Testis (tissue), 5 donors: ENCODE measurements at places on chromosomes 12 and 14. TPM values are rescaled to one million over a fixed set of nuclear protein-coding genes. Genes with fewer than 3 reads are reported as not detected.

DNA sequence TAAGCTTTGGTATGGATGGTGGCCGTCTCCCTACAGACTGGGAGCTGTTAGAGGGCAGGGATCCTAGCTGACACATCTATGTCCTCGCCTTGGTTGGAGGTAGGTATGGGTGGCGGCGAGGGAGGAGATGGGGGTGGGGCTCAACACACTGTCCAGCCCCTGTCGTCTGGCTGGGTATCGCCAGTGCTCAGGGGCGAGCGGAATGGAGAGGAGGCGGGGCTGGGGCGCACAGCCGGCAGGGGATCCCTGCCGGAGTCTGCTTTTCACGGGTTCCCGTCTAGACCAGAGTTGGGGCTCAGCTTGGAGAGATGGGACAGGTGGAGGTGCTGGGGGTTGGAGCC, 16.1 kb downstream of the TAMALIN start:
- DNase-seq = no peak

GRCh38 chr14:105943973-105944602, 417.7 kb downstream of the TMEM121 start:
- peak; percentile 25 for DNase-seq

GRCh38 chr14:24280797-24281460, 9.5 kb upstream of the RABGGTA start:
- no peak for DNase-seq

OTUB2 gene
- 16.8 TPM for polyA plus RNA-seq

MUCL1 gene
- polyA plus RNA-seq = 1.6 TPM

SMIM41 gene
- polyA plus RNA-seq = 2.6 TPM

DNA sequence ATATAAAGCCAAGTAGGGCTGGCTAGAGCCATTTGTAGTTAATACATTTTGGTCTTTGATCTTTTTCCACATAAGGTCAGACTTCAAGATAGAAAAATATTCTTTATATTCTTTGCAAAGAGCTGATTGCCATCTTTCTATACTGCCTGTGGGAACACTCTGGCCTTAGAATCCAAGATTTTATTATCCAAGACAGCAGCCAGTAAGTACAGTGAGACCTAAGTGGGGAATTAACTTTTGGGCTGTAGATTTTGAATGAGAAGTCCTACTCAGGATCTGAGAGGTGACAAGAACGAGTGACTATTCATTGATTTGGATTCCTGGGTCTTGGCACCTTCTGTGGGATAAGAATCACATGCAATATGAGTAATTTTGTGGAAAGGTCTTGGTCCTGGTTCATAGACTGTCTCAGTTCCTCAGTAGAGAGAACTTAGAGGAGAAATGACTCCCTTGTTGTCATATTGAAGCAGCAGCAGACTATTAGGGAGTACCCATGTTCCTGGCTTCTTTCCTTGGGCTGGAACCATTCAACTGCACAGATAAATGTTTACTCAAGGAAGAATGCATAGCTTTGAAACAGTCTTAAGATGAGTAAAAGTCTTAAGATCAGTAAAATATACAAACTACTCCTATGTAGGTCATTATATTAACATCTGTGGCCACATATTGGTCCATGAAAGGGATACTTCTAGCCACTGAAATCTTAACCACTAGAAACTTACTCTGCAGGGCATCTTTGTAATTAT, 353.8 kb downstream of the RAD51B start:
- DNase-seq = no peak

LRFN5 gene
- polyA plus RNA-seq = 2.4 TPM

GRCh38 chr12:8841778-8842177, 19.4 kb downstream of the A2ML1 start:
- peak; percentile 45 for DNase-seq

- no peak for DNase-seq
Measured at GRCh38 chr14:101959277-101959676, 5.1 kb upstream of the DYNC1H1 start.

MOK gene
- polyA plus RNA-seq = 171 TPM

DNA sequence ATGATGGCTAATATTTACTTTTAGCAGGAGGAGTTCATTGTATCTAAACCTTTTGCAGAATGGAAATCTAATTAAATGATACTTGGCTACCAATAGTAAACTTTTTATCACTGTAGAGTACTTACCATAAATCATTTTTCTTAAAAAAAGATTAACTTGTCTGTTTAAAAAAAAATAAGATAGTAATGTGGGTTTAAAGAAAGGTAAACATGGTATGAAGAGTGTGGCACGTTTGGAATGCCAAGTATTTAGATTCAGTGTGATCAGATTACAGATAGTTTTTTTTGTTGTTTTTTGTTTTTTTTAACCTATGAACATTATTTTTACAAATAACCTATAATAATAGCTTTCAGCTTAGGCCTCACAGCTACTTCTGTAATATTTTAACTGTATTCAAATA, 25.8 kb downstream of the KTN1 start:
- no peak for DNase-seq

DNA sequence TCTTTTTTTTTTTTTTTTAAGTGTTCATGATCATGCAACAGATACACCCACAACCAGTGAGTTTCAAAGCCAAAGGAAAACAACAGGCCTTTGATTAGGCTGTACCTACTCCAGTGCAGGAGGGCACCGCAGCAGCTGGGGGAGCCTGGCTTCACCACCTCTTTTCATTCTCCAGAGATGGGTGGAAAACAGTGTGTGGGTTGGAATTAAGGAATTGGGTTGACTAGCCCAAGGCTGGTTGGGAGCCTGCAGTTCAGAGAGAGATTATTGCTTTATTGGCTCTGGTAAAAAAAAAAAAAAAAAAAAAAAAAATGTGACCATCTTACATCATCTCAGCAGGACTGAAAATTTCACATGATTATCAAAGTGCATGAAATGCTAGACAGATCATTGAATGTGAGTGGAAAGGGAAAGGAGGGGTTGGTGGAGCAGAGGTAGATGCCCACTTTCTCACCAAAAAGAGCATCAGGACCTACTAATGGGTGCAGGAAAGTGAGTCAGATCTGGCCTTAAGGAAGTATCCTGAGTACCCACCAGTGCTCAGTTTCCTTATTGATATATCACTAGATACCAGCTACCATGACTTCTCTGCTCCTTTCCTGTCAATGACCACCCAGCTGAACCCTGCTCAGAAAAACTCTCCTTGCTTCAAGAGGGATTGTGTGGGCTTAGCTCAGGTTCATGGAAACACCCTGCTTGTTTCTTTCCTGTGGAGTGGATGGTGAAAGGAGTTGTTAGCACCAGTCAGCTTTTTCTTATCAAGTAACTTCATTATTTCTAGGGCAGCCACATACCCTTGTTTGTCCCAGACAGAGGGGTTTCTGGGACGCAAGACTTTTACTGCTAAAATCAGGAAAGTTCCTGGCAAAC, 54.8 kb upstream of the DYRK2 start:
- no peak for DNase-seq

- DNase-seq = no peak
Measured at GRCh38 chr12:464484-465267, 4.9 kb downstream of the B4GALNT3 start.

- DNase-seq = no peak
Measured at GRCh38 chr12:12686925-12687324, 9.1 kb downstream of the GPR19 start.

LAG3 gene
- polyA plus RNA-seq = 6.3 TPM

DNA sequence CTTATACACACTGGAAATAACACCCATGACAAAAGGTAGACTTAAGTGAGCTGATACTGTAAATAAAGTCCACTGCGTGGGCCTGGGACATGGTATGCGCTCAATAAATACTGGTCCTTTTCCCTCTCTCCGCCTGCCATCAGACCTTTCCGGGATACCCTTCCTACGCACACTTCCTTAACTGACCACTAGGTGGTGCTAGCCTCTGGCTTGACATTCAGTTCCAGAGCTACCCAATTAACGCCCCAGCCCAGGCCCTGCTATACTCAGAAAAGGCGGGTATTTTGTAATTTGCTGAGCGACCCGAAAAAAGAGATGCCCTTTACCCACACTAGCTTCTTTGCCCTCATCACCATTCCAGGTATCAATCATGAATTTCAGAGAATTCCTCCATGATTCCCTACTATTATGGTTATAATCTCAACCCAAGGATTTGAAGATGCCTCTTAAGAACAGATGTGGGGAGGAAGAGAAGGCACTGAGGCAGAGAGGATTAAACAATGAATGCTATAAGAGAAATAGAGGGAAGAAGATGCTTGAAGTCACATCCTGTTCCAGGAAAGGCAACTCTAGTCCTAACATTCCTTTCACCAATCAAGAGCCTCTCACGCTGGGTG, 3.9 kb upstream of the LRP1 start:
- DNase-seq = peak; percentile 90

KLRC2 gene
- polyA plus RNA-seq = not detected

DNA sequence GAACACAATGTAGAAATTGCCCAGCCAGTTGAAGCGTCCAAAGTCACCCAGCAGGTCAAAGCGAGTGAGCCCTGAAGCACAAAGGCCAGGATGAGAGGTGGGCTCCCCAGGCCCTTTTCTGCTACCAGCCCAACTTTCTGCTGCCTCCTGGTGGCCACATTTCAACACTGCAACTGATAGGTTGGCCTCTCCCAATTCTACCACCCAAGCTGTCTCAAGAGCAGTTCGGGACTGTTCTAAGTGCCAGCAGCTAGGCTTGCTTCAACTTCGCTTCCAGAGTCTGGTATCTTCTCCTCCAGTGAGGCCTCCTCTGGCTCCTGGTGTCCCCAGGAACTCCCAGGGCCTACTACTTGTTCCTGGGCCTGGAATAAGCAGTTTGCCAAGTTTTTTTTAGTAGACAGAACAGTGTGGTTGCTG, 3.4 kb upstream of the DHH start:
- DNase-seq = peak; percentile 75

GRCh38 chr14:65412032-65412846, at the start of gene FUT8:
Gene FUT8 (plus strand): TSS chr14:65412730. CDS start chr14:65561564, 148,834 bp downstream.
- DNase-seq = peak; percentile 95
